ENCODE measurements at places on chromosomes 12 and 14.

DNA sequence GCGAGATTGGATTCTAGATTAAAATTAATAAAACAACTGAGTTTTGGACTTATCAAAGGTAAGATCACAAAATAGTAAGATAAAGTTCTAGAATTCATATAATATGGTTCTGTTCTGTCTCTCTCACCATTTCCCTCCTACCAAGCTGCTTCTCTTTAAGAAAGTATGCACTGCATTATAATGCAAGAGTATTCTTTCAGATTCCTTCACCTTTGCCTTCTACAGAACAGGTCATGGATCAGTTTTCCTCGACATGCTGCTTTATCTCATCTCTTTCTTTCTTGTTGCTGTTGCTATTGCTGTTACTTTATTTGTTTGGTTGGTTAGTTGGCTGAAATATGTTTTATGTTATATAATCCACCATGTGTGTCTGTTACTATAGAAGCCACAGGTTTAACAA is 357.0 kb downstream of the NAV3 start:
- no peak for DNase-seq

DNA sequence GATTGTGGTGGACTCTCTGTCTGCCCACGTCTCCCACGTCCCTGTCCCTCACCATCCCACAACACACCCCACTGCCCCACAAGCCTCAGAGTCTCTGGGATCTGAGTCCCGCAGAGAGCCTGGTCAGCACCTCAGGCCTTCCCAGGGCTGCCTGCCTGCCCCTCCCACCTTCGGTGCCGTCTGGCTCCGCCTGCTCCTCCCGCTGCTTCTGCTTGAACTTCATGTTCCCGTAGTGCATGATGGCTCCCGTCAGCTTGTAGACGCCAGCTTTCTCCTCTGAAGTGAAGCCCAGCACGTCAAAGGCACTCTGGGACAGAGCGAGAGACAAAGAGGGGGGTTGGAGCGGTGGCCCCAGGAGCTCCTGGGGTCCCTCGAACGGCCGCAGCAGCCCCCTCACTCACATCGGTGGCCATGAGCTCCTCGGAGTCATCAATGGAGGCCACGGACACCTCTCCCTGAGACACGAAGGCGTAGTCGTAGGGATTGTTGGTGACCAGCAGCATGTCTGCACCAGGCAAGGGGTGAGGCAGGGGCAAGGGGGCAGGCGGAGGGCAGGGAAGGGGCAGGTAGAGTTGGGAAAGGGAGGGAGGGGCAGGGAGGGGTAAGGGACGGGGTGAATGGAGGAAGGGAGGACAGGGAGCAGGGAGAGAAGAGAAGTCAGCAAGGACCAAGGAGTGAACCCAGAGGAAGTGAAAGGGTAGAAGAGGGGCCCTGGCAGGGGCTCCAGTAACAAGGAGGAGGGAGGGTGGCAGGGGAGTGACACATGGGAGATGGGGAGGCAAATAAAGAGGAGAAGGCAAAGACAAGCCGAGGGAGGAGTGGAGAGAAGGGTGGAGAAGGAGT is 5.6 kb downstream of the MYH6 start:
- DNase-seq: no peak

DNA sequence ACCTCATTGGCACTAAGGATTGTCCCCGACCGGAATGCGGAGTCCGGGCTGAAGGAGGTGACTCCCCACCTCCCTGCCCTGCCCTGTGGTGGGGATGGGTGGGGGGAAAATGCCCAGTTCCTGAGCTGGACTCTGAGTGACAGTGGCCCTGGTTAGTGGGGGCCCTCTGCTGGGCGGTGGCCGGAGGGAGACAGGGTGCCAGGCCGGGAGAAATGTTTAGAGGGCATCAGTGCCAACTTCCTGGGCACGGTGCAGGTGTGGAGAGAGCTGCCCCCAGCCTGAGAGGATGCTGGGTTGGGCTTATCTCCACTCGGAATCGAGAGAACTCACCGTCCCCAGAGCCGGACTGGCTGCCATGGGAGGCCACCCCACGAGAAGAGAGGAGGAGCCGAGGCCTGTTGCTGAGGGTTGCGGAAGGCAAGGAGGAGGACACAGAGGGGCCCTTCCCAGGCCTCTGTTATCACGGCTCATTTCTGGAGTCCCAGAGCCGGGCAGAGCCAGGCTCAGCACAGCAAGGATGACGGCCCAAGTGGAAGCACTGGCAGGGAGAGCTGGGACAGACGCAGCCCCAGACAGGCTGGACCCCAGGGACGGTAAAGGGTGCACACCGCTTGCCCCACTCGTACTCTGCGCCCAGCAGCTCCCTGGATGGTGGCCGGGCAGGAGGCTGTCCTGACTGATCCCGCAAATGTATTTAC is 156.7 kb downstream of the KIF26A start:
- DNase-seq: no peak

GRCh38 chr14:24054646-24055045 is 2.8 kb downstream of the CARMIL3 start:
- DNase-seq: no peak

DNA sequence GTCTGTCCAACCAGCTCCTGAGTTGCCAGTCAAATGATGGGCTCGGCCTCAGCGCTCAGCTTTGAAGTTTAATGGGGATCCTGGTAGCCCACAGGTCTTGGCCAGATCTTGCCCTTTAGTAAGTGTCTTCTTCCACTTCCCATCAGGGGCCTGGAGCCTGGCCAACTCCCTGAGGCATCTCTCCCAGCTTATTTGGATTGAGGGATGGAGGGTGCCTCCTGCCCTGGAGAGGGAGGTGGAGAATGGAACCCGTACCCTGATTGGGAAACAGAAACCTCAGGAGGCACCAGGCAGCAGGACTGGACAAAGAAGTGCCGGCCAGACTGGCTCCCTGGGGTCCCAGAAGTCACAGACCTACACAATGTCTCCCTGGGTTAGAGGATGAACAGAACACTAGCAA is 40.5 kb upstream of the LTBP2 start:
- DNase-seq: no peak

All from activated CD4-positive, alpha-beta T cell treated with anti-CD3 and anti-CD28 coated beads for 1 hour (primary cell).